ENCODE measurements at places on chromosomes 16 and 17.

- DNase-seq = no peak
Measured at GRCh38 chr17:16943032-16943352, 28.9 kb downstream of the TNFRSF13B start.

DNA sequence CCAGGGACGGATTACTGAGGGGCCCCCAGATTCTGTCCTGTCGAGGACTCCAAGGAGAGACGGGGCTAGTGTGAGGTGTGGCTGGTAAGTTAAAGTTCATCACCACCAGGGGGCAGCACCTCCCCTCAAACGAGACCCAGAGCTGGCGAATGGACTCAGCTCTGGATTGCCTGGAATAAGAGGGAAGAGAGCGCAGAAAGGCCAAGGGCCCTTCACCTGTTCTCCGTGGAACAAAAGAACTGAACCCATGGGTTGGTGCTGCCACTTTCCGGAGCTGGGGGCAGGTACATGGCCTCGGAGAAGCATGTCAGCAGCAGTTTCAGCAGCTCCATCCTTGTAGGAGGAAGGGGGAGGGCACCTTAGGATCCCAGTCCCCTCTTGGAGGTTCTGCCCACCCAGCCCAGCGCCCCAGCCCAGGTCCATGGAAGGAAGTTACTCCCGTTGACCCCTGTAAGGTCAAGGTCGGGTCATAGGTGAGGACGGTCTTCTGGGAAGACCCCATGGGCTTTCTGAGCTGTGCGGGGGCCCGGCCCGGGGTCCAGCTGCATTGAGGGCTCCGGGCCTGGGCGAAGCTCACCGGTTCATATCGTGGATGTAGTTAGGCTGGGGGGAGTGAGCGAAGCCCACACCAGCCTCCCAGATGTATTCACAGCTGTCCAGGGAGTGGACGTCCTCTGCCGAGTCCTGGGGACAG is 10.8 kb downstream of the HID1 start:
- peak; percentile 56 for DNase-seq

- DNase-seq = no peak
Measured at GRCh38 chr17:81869221-81870130, 1.7 kb downstream of the ARHGDIA start.

GRCh38 chr17:36468903-36469635 is 17.4 kb upstream of the ZNHIT3 start:
- no peak for DNase-seq

DNA sequence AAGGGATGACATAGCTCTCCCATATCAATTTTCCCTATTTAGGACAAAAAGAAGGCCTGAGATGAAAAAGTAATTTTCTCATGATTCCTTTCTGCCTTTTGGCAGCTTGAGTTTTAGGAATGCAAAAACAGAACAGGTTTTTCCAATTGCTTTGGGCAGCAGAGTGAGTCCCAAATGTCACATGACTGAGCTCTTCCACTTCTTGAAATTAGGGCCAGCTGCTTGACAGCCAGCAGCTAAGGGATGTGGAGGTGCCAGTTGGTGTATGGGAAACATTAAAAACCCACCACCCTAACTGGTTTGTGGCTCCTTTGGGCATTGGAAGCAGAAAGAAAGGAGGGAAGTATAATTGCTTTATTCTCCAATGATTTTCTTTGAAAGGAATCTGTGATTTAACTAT is 133.8 kb upstream of the FAM20A start:
- no peak for DNase-seq

- DNase-seq = no peak
Measured at GRCh38 chr16:3638916-3639644, 15.4 kb upstream of the DNASE1 start.

DNA sequence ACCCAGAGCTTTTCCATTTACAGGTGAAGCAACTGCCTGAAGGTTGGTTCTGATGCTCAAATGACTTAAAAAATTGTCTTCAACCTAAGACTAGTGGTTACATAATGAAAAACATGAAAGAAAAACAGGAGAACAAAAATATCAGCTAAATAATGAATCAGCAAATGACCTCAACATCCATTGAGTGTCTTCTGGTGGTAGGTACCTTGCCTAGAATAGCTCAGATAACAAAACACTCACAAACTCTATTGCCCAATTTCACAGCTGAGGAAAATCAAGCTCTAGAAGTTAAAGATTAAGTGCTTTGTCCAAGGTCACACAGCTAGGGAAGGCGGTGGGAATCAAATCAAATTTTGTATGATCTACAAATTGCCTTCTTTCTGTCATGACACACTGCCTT is 304.6 kb upstream of the CDH11 start:
- no peak for DNase-seq

DNA sequence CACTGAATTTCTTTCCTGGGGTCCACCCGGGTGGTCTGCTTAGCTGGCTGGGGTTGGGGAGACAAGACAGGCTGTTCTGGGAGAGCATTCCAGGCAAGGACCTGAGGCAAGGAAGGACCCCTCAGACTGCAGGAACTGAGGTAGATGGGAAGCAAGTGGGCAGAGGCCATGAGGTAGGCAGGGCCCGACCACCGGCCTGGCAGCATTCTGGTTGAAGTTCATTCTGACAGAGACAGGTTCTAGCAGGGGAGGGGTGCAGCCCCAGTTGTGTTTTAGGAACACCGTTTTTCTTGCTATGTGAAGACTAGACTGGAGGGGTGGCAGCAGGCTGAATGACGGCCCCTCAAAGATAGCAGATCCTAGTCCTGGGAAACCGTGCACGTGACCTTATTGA is 17.5 kb downstream of the B9D1 start:
- no peak for DNase-seq

GRCh38 chr16:81748476-81749198 is 30.5 kb upstream of the PLCG2 start:
- DNase-seq = peak; percentile 50

DNA sequence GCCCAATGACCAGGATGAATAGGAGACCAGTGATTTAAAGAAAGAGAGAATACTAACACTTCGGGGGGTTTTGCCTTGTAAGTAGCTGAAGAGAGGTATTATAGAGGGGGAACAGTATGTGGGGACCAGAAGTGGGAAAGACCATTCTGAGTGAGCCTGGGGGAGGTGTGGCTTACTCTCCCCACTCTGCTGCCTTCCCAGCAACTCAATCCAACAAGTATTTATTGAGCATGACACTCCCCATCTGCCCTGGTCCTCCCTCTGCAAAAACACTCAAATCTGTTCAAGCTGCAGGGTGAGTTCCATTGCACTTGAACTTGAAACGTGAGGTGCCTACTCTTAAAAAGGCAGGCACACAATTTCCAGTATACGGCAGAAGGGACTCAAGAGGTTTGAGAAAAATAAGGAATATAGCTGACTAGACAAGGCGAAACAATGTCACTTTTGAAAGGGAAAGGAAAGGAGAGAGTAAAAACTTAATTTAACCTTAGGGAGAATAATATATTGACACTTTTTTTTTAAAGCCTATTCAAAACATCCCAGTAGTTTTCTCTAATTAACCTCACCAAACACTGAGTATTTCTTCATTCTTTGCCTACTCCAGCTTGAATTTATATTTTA is 8.2 kb downstream of the FAM117A start:
- no peak for DNase-seq

DNA sequence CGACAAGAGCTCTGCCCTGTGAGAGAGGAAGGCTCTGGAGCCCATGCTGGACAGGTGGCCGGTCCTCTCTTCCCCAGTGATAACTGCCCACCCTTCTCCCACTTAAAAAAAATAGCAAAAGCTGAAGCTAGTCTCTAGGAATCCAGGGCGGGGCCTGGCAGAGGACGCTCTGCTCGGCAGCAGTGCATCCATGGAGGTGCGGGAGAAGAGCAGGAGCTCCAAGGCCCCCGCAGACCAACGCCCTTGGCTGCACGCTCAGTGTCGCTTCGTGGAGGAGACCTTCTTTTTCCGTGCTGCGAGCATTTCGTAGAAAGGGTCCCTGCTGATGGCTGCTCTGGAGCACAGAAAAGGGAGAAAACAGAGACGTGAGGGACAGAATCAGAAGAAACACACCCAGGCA is 98.6 kb upstream of the DNAH17 start:
- DNase-seq = no peak

DNA sequence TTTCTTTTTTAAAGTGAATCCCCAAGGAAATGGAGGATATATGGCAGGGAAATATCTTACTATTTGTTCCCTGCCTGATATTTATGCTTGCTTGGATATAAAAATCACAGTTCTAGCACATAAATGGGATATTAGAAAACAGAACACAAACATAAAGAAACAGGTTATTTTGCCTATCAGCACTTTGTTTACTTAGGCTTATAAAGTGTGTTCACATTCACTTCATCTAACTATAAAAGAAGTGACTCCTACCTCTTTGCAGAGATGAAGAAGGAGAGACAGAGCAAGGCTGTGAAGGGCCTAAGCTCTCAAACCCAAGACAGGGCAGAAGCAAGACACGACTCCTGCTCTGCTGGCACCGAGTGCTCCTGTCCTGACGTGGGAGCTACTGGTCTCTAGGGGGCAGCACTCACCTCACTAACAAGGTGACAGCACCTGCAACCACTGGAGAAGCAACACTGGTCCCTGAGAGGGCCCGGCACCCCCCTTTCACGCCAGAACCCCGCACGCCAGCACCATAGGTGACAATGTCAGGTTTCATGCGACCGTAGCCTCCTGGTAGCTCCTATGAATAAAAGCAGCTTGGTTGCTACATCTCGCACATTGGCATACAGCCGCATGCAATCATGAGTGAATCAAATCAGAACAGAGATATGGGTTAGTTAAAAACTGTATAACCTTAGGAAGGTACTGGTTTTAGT is 32.0 kb downstream of the MBTPS1 start:
- DNase-seq = peak; percentile 12

- no peak for DNase-seq
Measured at GRCh38 chr16:51210087-51210486, 59.0 kb upstream of the SALL1 start.

GRCh38 chr16:12293017-12293618 is 316.6 kb downstream of the SNX29 start:
- no peak for DNase-seq

- no peak for DNase-seq
Measured at GRCh38 chr17:22512506-22512905, 820.2 kb downstream of the KCNJ18 start.

GRCh38 chr17:29390851-29391631 is 878 bp downstream of the TAOK1 start:
- peak; percentile 53 for DNase-seq

DNA sequence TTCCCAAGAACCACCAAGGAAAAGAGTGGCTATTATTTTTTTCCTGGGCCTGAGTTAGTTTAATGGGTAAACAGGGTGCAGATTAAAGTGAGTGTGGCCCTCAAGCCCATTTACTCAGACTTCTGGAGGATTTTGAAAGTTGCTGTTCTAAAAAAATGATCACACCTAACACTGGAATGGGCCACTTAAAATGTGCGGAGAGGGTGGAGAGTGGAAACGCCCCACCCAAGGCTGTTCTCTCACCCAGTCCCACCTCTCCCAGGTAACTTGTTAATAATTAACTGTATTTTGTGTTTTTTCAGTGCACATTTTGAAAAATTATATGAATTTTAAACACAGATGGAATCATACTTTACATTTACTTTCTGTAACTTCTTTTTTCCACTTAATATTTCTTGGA is 5.4 kb downstream of the HIRIP3 start:
- no peak for DNase-seq

DNA sequence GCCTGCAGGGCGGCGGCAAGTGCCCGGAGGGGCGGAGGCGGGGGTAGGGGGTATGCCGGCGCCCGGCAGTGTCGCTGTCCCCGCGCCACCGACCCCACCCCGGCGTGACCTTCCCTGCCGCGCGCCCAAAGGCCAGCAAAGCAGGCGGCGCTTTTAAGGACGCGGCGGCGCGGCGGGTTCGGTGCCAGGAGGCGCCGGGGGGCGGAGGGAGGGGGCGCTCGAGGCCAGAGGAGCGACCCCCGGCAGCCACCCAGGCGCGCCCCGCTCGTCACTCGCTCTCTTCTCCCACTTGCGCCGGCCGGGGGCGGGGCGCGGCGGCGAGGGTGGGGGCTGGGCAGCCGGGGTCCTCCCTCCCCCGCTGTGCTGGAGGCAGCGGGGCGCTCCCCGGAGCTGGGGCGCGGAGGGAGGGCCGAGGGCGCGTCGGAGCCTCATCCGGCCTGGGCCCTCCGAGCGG is 8.6 kb upstream of the BAHCC1 start:
- no peak for DNase-seq

DNA sequence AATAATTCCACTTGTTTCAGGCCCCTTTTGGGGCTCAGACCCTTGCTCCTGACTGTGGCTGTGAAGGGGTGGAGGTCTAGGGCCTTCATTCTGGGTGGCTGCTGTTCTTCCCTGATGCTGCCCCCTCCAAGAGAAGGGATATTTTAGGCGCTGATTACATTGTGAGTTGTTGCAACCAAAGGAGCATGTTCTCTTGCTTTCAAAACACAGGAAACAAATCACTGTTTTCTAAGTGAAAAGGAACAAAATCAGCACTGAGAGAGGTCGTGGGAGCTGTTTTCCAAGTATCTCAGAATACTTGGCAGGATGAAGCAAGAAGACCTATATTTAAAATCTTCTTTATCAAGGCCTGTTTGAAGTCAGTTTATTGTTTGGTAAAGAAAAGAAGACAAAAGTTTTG is 25.3 kb upstream of the SEC14L1 start:
- peak; percentile 66 for DNase-seq

DNA sequence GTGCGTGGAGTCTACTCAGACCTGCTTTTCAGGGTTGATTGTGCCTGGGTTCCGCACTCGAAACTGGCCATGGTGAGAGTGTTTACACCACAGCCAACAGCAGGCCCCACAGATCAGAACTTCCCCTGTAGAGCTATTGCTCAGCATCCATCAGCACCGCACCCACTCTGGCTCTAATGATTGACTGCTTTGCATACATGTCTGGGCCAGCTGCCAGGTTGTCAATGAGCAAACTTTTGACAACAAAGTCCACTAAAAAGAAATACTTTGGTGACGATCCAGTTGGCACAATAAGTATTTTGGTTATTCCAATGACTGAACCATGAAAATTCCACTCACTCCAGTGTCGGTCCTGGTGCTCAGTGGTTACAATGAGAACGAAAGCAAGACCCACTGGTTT is 190.7 kb downstream of the FOXL1 start:
- DNase-seq = no peak

DNA sequence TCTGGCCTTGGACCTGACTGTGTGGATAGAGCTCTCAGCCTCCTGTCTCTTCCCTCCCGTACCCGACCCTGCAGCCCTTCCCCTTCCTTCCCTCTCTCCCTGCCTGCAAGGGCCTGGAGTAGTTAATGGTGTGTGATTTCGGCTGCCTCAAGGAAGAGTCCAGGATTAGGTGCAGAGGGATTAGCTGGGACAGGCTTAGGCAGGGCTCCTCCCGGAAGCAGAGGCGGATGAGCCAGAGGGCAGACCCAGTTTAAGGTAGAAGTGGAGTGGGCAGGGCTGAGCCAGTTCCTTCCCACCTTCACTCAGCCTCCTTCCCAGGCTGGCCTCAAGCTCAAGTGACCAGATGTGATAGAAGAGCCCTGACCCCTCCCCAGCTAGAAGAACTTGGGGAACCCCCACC is 16.8 kb downstream of the GUCY2D start:
- DNase-seq = no peak

- peak; percentile 32 for DNase-seq
Measured at GRCh38 chr17:75404731-75405364, 630 bp downstream of the GRB2 start.

- no peak for DNase-seq
Measured at GRCh38 chr17:77375108-77375916, 234.5 kb downstream of the SEC14L1 start.
